ENCODE measurements at places on chromosomes 7 and 10.

- DNase-seq, result no peak
Measured at GRCh38 chr7:108142675-108143259, 12.6 kb upstream of the LAMB4 start.

DNA sequence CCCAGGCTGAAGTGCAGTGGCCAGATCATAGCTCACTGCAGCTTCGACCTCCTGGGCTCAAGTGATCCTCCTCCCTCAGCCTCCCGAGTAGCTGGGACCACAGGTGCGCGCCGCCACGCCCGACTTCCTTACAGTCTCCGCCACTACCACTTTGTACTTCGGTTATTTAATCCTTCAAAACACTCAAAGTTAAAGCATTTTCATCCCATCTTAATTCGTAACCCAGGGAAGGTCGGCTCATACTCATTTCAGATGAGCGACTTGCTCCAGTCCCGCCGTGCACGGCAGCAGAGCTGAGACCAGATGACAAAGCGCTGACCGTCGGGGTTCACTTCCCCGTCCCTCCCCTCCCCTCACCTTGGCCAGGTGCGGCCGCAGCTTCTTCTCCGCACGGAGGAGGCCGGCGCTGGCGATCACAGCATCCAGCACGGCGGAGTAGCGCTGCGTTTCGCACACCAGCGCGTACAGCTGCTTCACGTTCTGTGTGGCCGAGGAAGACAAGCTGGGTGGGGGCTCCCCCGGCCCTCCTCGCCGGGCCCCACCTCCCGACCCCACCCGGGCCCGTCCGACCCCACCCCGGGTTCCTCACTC lies 457 bp downstream of the NSUN5 start:
- DNase-seq, result no peak

DNA sequence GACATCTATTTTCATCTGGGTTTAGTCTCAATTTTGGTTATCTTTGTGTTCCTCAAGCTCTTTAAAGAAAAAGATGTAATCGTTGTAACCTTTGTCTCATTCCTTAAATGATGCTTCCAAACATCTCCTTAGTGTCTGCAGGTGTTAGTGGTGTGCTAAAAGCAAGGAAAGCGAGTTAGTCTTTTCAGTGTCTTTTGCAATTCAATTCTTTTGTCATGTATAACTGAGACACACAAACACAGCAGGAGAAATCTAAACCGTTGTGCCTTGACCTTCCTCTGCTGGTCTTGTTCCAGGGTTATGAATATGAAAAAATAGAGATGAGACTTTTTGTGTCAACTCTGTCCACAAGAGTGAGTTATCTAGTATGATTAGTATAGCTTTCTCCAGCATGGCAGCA lies 40.7 kb downstream of the PIK3CG start:
- DNase-seq, result no peak

GRCh38 chr10:133069033-133069525 lies 18.6 kb upstream of the ADGRA1 start:
- DNase-seq, result no peak

DNA sequence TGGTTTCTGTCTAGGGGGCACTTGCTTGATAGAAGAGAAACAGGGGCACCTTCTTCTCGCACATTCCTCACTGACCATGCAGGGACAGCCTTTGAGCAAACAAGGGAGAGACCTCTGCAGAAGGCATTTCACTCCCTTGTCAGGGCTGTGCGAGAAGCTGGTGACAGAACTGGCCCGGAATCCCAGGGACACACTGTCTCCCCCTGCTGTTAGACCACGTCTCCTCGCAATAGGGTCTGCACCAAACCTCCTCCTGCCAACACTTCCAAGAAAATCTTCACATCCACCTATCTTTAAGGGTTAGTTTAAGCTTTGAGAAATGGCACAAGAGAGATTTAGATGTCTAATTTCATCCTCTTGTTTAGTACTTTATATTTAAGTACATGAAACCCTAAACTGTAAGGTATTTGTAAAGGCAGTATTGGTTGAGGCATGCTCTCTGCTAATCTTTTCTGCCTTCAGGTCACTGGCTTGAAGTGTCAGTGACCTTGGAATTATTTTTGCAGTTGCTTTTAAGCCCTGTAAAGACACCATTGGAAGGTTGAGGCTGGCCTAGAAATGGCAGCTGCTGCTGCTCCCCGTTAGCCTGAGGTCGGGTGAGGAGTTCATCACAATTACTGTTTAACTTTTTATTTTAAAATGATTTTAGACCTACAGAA lies 37.0 kb downstream of the RBM20 start:
- no peak for DNase-seq

DNA sequence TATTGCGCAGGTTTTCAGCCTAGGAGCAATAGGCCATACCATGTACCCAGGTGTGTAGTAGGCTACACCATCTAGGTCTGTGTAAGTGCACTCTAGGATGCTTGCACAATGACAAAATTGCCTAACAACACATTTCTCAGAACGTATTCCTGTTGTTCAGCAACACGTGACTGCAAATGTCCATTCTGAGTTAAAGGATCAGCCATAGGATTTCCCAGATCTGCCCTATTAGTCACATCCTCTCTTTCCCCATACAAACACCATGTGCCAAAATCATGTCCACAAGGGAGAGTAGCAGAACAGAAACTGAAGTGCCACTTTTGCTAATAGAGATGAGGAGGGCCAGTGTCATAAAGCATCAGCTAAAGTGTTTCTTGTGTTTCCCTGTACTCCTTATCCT lies 42.6 kb upstream of the AMPH start:
- DNase-seq, result no peak

DNA sequence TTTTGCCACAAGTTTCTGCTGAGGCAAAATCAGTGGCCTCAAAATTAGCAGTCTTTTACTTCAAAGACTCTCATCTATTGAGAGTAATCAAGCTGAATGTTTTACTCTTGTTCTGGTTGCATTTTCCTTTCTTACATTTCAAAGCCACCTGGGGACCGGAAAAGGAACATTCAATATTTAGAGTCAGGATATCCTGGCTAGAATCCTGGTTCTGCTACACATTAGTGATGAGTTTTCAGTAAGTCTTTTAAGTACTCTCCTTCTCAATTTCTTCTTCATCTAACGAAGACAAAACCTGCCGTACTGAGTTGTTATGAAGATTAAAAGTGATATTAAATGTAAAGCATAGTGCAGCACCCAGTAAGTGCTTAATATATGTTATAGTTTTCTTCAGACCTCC lies 52.5 kb downstream of the LAMB4 start:
- DNase-seq, result no peak

DNA sequence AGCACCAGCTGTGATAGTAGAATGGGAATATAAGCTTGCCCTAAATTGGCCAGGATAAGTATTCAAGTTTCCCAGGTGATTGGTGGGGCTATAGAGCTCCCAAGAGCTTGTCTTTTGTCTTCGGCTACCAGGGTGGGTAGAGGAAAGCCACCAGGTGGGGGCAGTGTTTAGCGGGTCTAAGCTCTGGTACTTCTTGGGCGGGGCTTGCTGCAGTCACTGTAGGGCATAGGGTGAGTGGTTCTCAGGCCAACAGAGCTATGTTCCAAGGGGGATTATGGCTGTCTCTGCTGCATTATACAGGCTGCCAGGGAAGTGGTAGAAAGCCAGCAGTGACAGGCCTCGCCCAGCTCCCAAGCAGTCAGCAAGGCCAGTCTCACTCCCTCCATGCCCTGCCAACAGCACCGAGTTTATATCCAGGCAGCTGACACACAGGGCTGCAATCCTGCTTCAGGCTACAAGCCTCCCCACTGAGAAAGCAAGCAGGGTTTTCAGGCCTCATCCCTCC lies 110.7 kb downstream of the ZNF467 start:
- DNase-seq, result peak; percentile 13

DNA sequence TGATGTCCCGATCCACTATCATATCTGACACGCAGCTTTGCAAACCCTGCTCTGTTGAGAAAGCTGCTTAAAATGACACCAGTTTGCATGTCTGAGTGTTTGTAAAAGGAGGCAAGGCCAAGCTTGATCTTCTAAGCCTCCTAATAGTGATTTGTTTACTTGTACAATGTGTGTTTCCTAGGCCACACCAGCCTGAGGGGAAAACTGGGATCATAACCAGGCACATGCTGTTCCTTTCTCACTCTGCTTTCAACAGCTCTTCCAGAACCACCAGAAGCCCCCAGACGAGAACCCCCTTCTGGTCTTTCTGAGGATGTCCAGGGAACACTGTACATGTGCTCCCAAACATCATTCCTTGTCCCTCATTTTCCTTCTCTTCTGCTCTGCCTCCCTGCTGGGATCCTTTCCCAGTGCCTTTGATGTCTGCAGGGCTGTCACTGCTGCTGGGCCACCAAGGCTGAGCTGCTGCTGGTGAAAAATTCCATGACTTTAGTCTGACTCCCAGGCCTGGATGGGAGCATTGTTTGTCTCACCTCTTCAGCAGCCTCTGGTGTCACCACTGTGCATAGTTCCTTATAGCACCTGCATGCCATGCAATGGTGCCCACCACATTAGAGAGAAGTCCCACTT lies 4.0 kb upstream of the LGI1 start:
- no peak for DNase-seq

GRCh38 chr7:18202315-18203045 lies 174.8 kb upstream of the PRPS1L1 start:
- no peak for DNase-seq

- no peak for DNase-seq
Measured at GRCh38 chr7:141071855-141072547, 1.9 kb upstream of the TMEM178B start.

DNA sequence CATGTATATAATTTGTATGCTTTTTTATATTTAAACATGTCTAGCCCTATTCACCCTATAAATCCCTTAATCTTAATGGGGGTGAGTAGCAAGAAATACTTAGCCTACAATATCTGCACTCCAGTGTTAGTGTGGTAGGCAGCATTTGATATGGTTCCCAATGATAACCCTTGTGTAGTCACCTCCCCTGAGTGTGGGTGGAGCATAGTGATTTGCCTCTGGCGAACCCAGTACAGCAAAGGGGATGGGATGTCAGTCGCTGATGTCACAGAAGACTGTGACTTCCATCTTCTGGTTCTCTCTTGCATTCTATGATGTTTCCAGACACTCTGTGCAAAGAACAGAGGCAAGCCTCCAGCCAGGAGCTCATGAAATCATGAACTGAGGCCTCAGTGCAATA lies 211.2 kb downstream of the CRPPA start:
- no peak for DNase-seq

DNA sequence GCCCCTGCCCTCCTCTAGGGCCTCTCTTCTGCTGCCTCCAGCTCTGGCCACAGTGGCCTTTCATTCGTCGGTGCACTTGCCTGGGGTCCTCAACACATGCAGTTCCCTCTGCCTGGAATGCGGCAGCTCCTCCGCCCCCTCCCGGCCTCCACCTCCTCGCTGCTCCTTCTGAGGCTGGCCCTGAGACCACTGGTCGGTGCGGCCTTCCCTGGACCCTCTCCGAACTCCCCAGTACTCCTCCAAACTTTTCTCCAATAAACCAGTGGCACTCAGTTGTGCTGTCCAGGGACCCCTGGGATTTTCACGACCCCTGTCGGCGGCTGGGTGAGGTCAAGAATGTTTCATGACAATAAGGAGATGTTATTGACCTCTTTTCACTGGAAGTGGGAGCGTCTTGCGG lies 53.5 kb downstream of the BMS1 start:
- no peak for DNase-seq

- peak; percentile 47 for DNase-seq
Measured at GRCh38 chr10:26438534-26439341, 597 bp downstream of the APBB1IP start.

- DNase-seq, result no peak
Measured at GRCh38 chr7:2504889-2505375, 14.6 kb upstream of the LFNG start.

DNA sequence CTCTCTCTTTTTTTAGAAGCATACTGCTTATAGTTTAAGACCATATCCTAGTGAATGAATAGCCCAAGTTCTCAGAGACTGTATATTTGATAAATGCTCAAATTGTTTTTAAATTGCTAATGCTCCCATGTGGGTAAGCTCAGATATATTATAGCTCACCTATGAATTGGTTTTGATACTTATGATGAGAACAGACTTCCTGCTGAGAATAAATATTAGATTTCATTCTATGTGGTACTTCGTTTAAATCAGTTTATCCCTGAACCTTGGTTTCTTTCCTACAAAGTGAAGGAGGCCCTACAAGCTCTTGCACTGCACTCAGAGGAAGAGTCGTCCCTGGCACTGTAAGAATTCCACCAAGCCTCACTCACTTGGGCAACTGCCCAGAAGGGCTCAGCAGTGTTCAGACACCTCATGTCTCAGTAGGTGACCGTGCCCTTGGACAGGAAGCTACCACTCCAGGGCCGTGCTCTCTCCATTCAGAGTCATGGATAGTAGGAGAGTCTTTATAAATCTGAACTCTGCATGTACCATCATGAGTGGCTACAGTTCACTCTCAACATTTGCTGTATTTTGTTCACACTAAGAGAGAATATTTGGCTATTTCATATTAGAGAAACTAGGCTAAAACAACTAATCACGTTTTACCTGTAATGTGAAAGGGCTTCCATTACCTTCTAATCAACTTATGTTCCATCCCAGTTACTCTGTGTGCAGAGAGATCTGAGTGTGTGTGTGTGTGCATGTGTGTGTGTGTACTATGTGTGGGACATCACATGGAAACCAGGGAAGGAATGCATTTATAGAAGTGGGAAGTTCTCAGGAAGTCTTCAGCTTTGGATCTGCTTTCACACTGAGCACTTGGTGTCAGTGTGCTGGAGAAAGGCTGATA lies 93.8 kb downstream of the PTPRE start:
- DNase-seq, result no peak

DNA sequence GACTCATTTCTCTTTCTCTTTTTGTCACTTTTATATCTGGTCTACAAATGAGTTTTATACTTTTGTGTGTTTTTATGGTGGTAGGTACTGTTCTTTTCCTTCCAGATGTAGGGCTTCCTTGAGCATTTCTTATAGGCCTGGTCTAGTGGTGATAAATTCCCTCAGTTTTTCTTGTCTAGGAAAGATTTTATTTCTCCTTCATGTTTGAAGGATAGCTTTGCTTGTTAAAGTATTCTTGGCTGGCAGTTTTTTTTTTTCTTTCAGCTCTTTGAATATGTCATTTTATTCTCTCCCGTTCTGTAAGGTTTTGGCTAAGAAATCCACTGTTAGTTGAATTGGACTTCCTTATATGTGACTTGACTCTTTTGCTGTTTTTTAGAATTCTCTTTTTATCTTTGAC lies 292.7 kb downstream of the RPS24 start:
- no peak for DNase-seq

DNA sequence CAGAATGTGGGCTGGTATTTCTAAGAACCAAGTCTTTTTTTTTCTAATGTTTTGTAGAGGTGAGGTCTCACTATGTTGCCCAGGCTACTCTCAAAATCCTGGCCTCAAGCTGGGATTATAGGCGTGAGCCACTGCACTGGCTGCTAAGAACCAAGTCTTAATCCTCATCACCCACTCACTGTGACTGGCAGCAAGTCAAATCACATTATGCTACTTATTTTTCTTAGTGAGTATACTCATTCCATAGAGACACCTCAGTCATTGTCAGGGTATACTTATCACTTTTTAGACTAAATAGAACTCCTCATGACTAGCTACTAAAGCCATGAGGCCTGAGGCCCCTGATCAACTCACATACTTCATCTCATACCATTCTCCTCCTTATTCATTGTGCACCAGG lies 116.1 kb downstream of the STRA8 start:
- no peak for DNase-seq

All from stimulated activated CD8-positive, alpha-beta memory T cell treated with anti-CD3 and anti-CD28 coated beads, Interleukin-2, amount 100 ng/mL, for 1 hour (primary cell).